Activated T-cell treated with anti-CD3 and anti-CD28 coated beads, Interleukin-2, amount 50 U/mL, for 72 hours (primary cell): ENCODE measurements at places on chromosomes 3 and 15. TPM values are rescaled to one million over a fixed set of nuclear protein-coding genes. Genes with fewer than 3 reads are reported as not detected.

The XCR1 gene
- total RNA-seq: not detected

The LRRN1 gene
- total RNA-seq: 0.58 TPM

The DPPA2 gene
- not detected for total RNA-seq

The PRICKLE2 gene
- 0.17 TPM for total RNA-seq

The EOMES gene
- 1.2 TPM for total RNA-seq

The GP5 gene
- 1.9 TPM for total RNA-seq

The POLQ gene
- 17.9 TPM for total RNA-seq

The WDR93 gene
- total RNA-seq: not detected

The OSTN gene
- not detected for total RNA-seq

The RGMA gene
- total RNA-seq: 1.7 TPM

The SPATA12 gene
- not detected for total RNA-seq

The KCNAB1 gene
- total RNA-seq: not detected

The C3orf85 gene
- not detected for total RNA-seq

The SGO1 gene
- total RNA-seq: 31.5 TPM

The ARMC8 gene
- 36.8 TPM for total RNA-seq

The GPR171 gene
- 83.7 TPM for total RNA-seq

The AGTR1 gene
- total RNA-seq: not detected

The KNG1 gene
- not detected for total RNA-seq

The RNF123 gene
- total RNA-seq: 35.1 TPM
